ENCODE measurements at places on chromosomes 5 and 9.

DNA sequence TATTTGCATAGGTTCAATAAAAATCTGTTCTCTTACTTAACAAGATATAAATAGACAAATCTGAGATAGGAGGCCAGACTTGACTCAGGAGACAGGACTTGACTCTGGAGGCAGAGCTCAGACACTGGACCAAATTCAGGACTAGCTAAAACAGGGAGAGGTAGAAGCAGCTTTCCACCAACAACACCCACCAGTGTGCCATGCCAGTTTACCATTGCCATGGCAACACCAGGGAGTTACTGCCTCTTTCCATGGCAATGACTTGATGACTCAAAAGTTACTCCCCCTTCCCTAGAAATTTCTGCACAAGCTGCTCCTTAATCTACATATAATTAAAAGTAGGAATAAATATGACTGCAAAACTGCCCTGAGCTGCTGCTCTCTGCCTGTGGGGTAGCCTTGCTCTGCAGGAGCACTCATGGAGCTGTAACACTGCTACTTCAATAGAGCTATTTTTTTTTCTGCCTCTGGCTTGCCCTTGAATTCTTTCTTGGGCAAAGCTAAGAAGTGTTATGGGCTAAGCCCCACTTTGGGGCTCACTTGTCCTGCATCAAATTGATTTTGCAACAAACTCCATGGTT lies 473.0 kb downstream of the PLK2 start:
- DNase-seq, result peak; percentile 43

- DNase-seq, result peak; percentile 20
Observed at GRCh38 chr9:89079391-89079790, 88.1 kb downstream of the S1PR3 start.

DNA sequence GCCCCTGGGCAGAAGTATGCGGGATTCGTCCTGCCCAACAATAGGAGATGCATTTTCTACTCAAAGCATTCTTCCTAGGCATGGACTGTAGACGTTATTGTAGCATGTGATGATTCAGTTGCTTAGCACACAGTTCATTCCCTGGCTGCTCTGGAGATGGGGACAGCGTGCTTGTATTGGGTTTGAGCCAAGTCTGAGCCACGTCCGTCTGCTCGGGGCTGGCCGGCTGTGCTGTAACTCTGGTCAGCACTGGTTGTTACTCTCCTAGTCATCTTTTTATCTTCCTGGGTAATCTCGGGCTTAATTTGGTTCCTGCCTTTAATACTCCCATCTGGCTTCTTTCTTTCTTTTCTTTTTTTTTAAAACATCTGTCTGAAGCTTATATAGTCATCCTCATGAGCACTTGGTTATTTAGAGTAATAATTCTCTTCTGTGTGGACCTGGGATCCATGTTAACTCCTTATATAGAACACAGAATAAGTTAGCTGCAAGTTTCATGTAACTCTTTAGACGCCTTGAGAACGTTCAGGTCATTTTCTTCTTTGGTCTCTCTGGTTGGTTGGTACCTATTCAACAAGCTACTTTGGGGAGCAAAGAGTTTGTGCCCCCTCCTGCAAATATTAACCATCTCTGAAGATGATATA lies 118.8 kb upstream of the RPS23 start:
- DNase-seq, result peak; percentile 100

DNA sequence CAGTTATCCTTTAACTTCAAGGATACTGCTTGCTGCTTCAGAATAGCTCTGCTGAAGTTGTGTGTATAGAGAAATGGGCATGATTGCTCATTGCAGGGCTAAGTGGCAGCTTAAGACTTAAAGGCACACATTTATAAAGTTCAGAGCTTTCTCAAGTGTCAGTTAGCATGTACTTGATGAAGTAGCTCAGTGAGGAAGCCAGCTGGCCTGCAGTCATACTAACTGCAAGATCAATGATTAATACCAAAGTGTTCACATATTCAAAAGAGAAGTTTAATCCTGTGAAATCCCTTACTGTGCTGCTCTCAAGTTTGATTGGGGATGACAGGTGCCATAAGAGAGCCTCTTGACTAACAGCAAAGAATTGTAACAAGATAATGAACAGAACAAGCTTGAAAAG lies 483.4 kb upstream of the NUDT12 start:
- no peak for DNase-seq

DNA sequence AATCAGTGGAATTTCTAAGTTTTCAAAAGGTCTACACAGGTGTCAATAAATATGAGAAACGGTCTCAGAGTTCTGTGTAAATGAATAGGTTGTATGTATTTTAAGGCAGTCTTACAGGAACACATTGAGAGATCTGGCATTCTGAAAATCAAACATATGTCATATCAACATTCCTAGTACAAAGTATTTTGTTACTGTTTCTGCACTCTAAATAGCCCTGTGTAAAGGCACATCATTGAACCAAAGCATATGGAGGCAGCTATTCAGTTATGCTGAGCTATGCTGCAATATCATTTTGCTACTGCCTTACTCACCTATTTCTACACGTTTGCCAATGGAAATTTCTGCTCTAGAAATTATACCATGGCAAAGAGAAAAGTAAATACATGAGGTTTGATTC lies 379.1 kb downstream of the KIAA0825 start:
- no peak for DNase-seq

GRCh38 chr9:79877943-79878602 lies 306.3 kb downstream of the TLE4 start:
- DNase-seq, result no peak

DNA sequence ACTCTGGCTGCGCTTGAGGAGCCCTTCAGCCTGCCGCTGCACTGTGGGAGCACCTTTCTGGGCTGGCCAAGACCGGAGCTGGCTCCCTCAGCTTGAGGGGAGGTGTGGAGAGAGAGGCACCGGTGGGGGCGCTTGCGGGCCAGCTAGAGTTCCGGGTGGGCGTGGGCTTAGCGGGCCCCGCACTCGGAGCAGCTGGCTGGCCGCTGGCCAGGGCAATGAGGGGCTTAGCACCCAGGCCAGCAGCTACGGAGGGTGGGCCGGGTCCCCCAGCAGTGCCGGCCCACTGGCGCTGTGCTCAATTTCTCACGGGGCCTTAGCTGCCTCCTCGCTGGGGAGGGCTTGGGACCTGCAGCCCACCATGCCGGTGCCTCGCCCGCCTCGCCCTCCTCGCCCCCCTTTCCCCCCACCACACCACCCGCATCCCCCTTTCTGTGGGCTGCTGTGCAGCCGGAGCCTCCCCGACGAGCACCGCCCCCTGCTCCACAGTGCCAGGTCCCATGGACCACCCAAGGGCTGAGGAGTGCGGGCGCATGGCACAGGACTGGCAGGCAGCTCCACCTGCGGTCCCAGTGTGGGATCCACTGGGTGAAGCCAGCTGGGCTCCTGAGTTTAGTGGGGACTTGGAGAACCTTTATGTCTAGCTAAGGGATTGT lies 954.5 kb downstream of the DTWD2 start:
- DNase-seq, result no peak

DNA sequence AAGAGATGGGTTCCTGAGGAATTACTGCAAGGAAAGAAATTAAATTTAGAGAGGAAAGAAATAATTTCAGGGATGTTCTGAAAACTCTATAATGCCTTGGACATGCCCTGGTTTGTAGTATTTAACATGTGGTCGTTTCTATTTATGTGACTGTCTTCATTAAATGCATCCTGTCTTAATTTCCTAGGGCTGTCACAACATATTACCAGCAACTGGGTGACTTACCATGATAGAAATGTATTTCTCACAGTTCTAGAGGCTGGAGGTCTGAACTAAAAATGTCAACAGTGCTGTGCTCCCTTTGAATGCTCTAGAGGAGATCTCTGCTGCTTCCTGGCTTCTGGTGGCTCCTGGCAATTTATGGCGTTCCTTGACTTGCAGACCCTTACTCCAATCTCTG lies 287.7 kb downstream of the FBXL7 start:
- DNase-seq, result peak; percentile 46

- peak; percentile 91 for DNase-seq
Observed at GRCh38 chr5:143033535-143034250, 263.5 kb downstream of the ARHGAP26 start.

GRCh38 chr5:14790220-14790619 lies 81.4 kb downstream of the ANKH start:
- DNase-seq, result no peak

- DNase-seq, result no peak
Observed at GRCh38 chr9:87787735-87788134, 61.8 kb downstream of the CTSL start.

- DNase-seq, result no peak
Observed at GRCh38 chr5:65846101-65846500, 80.3 kb upstream of the ERBIN start.

DNA sequence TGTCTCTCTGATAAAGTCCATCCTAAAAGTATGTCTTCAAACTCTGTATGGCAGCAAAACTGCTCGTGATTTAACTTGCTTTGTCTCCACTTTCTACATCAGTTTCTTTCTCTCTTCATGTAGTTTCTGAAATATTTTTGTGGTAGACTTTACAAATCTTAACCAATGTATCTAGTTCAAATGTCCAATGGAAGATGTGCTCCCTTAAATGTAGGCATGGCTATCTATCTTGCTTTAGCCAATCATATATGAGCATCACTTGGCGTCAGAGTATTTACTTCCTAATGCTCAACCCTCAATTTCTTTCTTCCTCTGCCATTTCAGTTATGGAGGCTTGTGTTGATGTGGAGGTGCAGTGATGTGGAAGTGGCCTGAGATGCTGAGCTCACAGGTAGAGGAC lies 206.1 kb upstream of the ZNF608 start:
- DNase-seq, result no peak

DNA sequence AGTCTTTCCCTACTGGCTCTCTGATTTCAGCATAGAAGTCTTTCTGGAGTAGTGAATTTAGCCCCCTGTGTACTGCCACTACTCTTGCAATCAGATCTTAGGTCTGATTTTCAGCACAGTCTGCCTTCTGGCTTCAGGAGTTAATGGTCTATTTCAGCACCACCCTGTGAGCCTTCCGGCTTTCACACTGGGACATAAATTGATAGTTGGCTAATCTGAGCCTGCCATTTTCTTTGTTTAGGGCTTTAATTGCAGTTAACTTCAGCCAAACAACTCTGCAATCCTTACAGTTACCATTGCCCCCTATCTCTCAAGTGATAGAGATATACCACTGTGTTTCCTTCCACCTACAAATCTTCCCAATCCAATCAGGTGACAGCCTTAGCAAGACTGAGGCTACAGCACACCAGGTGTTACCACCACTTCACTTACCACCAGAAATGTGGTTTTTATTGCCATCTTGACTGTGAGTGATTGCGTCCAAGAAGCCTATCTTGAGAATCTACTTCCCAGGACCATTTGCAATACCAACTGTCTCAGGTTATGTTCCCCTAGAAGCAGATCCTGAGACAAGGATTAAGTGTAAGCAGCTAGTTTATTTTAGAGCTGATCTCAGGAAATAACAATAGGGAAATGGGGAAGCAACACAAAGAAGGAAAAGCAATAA lies 51.9 kb upstream of the NEK6 start:
- DNase-seq, result no peak

DNA sequence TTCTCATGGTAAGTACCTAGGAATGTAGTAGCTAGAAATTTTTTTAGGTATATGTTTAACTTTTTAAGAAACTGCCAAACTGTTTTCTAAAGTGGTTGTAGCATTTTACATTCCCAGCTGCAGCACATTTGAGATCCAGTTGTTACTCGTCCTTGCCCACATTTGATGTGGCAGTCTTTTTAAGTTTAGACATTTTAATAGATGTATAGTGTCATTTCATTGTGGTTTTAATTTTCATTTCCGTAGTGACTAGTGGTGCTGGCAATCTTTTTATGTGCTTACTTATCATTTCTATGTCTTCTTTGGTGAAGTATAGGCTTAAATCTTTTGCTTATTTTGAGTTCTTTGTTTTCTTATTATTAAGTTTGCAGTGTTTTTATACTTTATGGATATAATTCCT lies 171.6 kb downstream of the GAS1 start:
- DNase-seq, result no peak

DNA sequence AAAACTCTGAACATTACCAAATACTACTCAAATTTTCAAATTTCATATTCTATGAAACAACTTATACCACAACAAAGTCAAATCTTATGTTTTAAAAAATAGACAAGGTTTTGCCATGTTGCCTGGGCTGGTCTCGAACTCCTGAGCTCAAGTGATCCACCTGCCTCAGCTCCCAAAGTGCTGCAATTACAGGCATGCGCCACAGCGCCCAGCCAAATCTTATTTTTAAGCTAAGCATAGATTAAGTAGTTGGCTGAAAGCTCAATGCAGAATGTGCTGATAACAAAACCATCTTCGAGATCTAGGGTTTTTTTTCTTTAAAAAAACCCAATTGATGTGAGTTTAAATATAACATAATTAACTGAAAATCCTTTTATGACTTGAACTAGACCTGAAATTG lies 6.4 kb downstream of the LMBRD2 start:
- DNase-seq, result no peak

GRCh38 chr5:39854771-39855410 lies 430.1 kb upstream of the DAB2 start:
- DNase-seq, result no peak

- DNase-seq, result peak; percentile 58
Observed at GRCh38 chr9:114409103-114409780, 21.5 kb upstream of the AKNA start.

GRCh38 chr5:133668458-133668857 lies 56.1 kb upstream of the FSTL4 start:
- DNase-seq, result no peak

DNA sequence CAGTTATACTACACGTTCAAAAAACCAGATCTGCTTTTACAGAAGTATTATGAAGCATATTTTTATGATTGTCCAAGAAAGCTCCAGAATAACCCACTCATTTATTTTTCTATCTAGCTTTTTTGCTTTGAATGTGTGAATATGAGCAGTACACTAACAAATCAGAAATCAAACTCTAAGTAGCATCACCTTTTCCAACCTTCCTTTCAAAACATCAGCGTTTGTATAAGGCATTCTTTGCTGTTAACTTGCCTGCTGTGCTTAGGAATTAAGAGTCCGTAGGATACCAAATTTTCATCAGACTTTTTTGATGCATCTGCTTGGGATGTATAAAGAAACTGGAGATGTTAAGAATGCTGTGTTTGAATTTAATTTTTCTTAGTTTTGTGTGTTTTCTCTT lies 3.8 kb downstream of the TLE4 start:
- no peak for DNase-seq

DNA sequence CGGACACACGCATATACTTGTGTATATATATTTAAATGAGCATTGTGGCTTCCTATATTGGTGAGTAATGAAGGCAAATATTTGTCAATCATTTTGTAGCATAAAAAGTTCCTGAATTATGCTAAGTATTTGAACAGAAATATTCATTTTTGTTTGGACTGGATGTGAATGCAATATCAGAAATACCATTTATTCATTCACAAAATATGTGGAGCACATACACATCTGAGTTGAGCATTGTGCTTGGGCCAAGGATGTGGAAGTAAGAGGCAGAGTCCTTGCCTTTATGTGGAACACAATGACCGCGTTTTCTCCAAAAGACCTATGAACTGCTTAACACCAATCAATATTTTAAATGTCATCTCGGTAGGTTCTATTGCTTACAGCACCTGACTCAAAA lies 1086.5 kb downstream of the NR2F1-AS1 start:
- no peak for DNase-seq

DNA sequence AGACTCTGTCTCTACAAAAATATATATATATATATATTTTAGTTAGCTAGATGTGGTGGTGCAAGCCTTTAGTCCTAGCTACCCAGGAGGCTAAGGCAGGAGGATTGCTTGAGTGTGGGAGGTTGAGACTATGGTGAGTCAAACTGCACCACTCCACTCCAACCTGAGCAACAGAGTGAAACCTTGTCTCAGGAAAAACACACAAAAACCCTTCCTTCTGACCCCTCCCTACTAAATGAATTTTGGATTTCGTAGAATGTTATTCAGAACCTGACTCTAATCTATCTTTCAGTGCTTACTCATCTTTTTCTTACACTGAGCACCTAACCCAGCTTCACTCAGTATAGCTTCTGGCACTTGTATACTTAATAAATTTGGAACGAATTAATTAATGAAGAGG lies 35.2 kb upstream of the IL7R start:
- no peak for DNase-seq
